ENCODE measurements at places on chromosomes 1 and 21.

DNA sequence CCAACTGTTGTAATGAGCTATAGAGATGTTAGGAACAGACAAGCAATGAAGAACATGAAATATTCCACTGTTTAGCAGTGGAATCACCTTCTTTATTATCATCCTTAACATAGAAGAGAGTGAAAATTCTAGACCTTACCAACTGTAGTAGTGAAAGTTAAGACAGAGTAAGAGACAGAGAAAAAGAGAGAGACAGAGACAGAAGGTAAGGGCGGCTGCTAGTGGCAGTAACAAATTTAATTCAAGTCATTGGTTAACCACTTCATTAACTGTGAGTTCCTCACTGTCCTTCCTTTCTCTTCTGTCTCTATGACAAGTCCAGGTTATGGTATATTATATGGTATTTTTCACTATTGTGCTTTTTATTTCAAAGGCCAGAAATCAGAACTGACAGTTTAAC is 355.7 kb upstream of the ESRRG start:
- DNase-seq = no peak

DNA sequence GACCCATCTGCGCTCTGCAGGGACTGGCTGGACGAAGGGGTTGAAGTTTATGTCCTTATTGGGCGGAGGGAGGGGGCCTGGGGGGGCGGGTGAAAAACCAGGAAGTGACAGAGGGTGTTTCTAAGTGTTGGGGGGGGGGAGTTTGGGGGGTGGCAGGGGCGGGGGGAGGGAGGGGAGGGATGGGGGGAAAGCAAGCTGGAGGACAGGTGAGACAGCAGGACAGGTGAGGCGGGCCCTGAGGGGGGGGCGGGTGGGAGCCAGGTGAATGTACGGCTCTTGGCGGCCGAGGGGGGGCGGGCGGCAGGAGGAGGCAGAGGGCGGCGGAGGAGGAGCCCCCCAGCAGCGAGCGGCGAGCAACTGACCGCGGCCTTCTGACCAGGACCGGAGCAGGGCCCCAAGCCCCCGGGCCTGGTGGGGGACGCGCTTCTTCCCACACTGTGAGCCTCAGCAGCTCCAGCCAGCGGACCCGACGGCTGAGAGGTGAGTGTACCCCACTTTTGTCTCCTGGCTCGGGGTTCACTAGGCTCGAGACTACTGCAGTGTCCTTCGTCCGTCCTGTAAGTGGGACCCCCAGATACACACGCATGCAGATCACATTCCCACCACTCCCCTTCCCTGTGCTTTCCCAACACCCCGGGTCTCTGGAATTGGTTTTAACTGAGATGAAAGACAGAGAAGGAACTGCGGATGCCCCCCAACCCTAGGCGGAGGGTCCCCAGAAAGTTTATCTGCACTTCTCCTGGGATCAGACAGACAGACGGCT is at the start of gene ZBTB7B:
ZBTB7B (plus strand) TSS at position 339 of the 763 bp plus-strand sequence. CDS start 11,859 bp downstream, outside the sequence.
- DNase-seq = no peak

- no peak for DNase-seq
Observed at GRCh38 chr1:53189061-53189460, 7.6 kb upstream of the CPT2 start.

DNA sequence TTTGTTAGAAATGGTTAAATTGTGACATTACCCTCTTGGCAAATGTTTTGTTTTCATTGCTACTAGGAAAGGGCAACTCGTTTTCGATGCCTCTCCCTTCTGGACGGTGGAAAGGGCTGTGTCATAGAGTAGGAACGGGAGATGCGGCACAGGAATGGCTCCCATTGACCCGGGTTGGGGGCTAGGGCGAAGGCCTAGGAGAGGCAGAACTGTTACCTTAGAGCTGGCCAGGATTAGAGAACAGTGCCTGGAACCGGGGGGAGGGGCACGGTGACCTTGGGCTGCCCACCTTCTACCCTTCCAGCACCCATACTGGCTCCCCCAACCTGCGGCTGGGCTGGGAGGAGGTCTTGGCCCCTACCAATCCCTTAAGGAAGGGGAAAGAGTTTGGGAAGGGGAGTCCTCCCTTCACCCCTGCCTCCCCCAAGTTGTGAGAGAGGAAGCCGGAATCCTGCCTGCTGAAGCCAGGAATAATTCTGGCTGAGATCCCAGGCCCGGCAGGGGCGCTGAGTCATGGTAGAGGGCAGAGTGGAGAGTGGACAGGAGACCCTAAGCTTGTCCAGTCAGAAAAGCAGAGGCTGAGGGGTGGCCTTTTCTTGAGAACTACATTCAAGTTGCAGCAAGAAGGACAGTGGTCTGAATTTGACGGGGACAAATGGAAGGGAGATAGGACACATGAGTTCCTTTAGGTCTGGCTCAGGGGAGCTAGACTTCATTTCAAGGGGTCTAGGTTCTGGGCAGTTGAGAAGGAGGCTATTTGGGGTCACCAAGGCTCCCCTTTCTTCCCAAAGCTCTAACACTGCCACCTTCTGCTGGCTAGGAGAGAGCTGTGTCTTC is 8.2 kb downstream of the LMNA start:
- peak; percentile 74 for DNase-seq

DNA sequence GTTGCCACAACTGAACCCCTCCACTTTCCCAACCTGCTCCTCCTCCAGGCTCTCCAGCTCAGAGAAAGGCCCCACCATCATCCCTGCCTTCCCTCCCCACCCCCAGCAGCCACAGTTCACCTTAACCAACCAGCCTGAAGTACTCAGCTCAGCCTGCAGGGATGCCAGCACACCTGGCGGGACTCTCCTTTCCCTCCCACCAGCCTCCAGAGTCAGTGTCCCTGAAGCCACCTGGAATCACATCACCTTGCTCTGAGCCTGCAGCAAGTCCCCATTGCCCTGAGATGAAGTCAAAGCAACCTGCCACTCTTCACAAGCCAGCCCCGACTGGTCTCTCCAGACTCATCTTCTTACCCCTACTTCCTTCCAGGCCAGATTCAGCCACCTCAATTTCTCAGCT is 26.2 kb upstream of the ZC3H12A start:
- DNase-seq = no peak

DNA sequence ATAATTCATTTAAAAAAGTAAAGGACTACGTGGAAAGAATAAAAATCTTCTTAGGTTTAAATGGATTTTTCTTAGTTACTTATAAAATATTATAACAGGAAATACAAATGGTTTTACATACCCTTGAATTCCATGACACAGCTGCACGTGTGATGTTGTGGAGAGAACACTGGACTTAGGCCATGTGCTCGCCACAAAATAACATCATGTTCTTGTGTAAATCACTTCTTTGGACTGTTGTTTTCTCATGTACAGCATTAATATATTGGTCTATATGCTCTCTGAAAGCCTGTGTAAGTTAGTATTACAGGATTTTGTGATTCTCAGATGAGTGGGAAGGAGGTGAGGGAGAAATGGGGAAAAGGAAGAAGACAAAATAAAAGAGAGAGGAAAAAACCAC is 228.2 kb downstream of the DNM3 start:
- DNase-seq = no peak

DNA sequence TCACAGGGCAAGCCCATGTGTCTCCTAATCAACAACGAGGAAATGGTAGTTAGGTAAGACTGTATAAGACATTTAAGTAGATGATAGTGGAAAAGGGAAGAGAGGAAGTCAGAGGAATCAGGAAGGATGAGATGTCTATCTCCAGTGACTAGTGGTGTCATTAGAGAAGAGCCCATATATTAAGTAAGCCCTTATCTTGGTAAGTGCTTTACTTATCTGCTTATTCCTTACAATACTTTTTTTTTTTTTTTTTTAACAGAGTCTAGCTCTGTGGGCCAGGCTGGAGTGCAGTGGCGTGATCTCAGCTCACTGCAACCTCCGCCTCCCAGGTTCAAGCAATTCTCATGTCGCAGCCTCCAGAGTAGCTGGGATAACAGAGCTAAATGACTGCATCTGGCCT is 29.5 kb downstream of the RNF11 start:
- no peak for DNase-seq

DNA sequence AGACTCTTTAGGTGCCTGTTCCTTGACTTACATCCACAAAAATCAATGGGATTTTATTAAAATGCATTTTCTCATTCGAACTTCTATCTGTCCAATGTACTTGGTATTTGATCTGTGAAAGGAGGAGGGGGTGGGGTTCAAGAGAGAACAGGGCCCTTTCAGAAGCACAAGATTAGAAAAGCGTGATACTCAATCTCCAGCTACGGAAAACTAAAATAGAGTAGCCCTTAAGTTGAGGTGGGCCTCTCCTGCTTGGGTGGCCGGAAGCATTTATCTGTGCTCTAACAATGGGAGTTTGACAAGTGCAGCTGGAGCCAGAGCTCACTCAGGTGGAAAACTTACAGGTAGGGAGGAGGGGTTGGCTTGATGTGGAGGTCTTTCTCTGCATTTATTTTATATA is 462 bp upstream of the RXRG start:
- DNase-seq = no peak

DNA sequence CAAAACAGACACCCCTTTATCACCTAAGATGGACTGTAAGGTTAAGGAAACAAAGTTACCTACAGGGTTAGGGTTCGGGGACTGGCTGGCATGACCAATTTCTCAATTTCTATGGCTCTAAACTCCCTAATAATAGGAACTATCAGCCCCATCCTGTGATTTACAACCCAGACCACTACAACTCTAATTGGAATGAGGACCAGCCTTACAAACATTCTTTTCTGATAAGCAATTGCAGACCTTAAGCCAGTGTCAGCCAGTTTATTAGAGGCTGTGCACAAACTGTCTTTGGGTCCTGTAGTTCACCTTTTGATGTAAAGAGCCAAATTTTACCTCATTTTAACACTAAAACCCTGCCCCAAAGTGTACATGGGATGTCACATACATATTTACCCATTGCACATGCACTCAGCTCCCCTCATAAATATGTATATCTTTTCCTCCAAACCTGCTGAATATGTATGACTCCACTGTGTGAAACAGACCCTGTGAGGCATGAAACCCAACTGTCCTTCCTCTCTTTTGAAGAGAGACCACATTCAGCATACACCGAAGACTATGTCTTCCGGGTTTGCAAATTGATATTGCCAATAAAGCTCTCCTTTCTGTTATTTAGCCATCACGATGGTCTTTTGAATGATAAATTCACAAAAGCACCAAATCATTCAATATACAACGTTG is 7.3 kb upstream of the APP start:
- DNase-seq = no peak

GRCh38 chr1:24108334-24109165 is 3.4 kb downstream of the MYOM3 start:
- no peak for DNase-seq

DNA sequence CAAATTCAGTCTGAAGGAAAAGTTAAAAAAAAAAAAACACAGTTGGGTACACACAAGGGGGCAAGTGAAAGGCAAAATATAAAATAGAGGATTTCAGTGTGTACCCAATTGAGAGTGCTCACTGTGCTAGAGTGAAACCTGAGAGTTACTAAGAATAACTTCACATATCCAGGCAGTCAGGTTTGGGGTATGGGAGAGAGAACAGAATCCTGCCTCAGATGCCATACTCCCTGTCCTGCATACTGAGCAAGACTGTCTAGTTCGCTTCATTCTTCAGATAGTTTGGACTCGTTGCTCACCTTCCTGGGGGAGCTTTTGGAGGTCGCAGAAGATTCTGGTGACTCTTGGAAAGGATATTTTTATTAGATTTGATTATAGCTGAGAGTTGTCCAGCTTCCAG is 20.4 kb downstream of the CEP85 start:
- DNase-seq = no peak

DNA sequence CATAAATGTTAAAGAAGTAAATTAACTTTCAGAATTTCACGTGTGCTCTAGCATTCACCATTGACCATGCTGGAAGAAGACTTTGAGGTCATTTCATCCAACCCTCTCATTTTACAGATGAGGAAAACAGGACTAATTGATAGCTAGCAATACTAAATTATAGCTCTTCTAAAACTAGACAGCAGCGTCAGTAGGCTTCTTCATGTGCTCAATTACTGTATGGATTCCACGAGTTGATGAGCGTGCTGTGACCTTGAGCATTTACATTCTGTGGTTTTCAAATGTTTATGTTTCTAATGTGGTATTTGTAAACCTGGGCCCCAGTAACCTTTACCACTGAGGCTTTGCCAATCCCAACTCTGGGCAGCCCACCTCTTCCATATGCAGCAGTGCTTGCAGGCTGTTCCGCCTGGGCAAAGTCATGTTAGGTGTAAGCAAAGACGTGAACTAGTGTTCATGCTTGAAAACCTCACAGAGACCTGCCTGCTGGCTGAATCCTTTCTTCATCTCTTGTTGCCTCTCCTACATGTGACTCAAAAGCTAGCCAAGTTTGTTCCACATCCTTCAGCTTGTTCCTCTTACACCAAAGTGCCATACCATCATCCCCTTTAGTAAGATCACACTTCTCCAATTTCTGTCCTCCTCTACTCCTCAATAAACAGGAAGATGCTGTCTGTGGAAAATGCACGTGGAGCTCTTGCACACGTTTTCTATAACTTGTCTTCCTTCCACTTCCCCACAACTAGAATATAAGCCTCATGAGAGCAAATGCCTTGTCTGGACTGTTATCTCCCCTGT is 17.2 kb downstream of the KCNJ15 start:
- DNase-seq = no peak

DNA sequence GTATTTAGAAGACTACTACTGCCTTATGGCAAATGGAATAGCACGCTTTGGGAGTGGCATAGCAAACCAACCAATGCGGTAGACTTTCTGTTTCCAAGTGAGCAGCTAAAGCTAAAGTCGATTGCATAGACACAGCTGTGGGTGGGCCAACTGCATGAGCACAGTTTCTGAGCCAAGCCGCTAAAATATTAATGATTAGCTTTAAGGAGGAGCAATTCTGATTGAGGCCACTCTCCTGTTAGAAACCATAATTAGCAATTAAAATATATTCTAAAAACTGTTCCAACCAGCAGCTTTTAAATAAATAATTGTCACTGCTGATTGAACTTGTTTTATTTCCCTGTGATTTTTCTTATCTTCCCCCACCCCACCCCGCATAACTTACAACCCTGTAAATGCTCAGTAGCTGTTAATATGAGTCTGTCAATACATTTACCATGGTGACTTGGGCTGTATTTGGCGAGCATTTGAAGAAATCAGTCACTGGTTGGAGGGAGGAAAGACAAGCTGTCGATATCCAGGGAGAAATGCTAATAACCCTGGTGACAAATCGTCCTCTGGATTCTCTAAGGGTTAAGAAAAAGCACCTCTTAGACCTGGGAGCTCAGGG is 32.2 kb downstream of the RNF220 start:
- no peak for DNase-seq

GRCh38 chr1:86875722-86876121 is 38.2 kb downstream of the SELENOF start:
- no peak for DNase-seq

- no peak for DNase-seq
Observed at GRCh38 chr1:101905283-101905835, 91.4 kb downstream of the OLFM3 start.
